Stimulated activated CD8-positive, alpha-beta memory T cell treated with anti-CD3 and anti-CD28 coated beads, Interleukin-7, amount 100 ng/mL, for 1 hour (primary cell): ENCODE measurements at places on chromosomes 13 and 19.

- DNase-seq: no peak
These were observed 1.1 kb downstream of the PLEKHJ1 start for GRCh38 chr19:2234996-2235380.

GRCh38 chr13:75766636-75767035, 130.5 kb downstream of the LMO7 start:
- DNase-seq: no peak

- no peak for DNase-seq
These were observed 8.3 kb upstream of the ZNF254 start for GRCh38 chr19:24078680-24079079.

GRCh38 chr19:13363954-13364353, 142.3 kb downstream of the CACNA1A start:
- no peak for DNase-seq

GRCh38 chr19:18112989-18113478, 15.5 kb downstream of the MAST3 start:
- peak; percentile 66 for DNase-seq

DNA sequence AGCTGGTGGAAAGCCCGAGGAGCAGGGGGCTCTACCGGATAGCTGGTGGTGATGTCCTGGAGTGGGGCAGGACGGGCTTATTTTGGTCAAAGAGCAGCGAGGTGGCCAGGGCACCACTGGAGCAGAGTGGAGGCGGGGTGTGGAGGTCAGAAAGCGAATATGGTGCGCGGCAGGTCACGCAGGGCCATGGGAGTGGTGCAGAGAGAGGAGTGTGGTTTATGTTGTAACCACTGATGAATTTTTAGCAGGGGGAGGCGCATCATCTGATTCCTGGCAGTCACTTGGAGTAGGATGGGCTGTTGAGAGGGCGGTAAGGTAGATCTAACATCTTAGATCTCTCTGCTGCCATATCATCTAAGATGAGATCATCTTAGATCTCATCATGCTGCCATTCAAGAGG, 1.4 kb upstream of the ZNF414 start:
- no peak for DNase-seq

DNA sequence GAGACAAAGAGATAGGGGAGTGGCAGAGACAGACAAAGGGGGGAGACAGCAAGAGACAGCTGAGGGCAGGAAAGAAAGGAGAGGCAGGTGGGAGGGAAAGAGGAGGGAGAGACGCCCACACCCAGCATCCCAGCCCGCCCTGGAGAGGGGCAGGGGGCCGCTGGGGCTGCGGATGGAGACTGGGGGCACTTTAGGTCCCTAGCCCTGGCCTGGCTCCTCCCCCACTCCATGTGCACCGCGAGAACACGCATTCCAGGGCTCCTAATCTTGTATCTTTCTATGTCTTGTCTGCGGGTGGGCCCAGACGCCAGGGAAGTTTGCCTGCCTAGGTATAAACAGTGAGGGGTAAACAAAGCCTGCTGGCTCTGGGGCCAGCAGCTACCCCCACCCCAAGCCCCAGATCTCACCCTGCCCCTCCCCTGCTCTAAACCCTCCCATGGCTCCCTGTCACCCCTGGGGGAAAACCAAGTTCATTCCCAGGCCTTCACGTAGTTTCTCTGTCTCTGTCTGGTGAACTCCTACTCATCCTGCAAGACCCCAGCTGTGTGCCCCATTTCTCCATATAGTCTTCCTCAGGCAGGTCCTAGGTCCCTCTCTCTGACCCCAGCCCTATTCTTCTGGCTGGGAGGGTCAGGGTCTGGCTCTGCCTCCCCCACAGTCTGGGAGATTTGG, 5.7 kb downstream of the TLE5 start:
- DNase-seq: no peak

DNA sequence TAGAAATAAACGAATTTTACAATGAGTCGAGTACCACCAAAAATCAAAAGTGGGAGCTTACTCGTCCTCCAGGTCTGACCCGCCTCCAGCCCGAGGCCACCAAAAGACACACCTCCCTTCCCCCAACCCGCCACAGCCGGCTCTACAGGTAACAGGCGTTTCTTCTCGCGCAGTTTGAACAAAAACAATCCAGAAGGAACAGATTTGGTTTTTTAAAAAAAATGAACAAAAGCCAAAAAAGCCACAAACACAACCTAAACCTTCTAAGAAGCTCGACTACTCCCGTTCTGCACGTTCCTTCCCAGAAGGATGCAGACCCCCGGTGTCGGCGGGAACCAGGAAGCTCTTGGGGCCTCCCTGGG, 671 bp downstream of the ZDHHC20 start:
- DNase-seq: peak; percentile 17

DNA sequence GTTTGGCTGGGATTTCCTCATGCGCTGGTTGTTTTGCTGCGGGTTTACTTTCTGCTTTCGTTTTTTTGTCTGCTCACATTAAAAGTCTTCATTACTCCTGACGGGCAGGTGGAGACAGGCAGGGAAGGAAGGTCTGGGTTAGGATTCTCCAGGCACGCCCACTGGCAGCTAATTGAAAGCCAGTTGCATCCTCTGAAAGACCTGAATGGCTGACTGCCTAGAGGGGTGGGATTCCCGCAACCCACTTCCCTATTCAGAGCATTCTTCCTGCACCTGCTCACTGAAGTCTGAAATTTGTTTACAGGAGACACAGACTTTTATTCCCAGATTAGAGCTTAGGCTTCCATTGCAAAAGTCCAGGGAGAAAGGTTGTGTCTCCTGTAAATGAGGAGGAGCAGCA, 172.0 kb downstream of the UQCRFS1 start:
- no peak for DNase-seq
